A172 (cell line): ENCODE measurements at places on chromosomes 2 and 18. TPM values are rescaled to one million over a fixed set of nuclear protein-coding genes. Genes with fewer than 3 reads are reported as not detected.

DNA sequence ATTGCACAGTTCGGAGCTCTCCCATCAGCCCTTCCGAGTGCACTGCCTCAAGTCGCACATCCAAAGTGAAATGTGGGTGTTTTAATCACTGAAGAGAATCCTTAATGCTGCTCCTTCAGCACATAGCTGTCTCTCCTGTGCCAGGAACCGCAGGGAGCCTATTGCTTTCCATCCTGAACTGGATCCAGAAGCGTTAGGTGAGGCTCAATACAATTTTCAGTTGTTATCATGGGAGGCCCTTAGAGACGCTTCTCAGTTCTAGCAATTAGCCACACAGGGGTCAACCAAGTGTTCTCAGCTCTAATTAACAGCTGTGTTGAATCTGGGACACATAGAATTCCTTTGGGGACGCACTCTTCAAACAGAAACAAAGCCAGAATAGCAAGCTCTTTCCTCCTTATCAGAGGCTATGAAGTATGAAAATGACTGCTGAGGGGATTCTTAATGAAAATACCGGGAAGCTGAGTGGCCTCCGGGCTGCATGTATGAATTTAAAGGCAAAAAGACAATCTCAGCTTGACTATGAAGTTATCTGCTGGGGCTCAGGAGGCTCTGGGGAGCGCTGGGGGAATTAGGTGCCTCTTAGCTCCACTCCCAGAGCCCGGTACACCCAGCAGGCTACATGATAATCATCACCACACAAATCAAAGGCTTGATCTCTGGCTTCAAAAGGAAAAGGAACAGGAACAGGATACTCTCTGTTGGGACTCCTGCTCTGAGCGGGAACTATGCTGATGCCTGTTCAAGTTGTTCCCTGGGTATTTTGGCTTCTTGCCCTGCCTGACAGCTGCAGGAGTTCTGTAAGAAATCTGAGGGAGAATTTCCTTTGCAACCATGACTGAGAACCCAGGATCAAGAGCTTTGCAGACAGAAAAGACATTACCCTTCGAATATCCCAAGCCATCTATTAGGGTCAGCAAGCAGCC lies 55.4 kb upstream of the NCOA1 start:
- DNase-seq, result no peak

DNA sequence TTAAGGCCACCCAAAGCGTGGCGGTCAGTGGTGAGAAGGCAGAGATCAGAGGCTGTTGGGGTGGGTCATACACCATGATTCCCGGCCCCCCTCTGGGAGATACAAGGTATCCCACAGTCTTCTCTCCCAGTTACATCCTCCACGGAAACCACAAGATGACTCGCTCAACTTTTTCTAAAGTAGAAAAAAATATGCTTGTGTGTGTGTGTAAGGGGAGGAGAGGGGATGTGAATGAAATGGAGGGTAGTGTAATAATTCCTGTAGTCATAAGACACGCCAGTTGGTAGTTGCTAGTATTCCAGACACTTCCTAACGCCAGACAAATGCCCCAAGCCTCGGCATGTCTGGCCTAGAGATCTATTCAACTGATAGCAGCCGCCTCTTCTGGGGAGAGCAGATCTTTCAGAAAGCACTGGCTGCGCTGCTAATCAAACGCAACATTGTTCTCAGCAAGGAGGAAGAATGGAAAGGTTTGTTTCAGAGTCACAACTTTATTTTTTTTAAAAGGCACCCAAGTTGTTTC lies 143.5 kb downstream of the TGIF1 start:
- peak; percentile 88 for DNase-seq

- DNase-seq, result no peak
These were observed 68.8 kb upstream of the TACR1 start for GRCh38 chr2:75268112-75268511.

The DCDC2C gene
- total RNA-seq, result not detected in 2 replicates

The EFR3B gene
- total RNA-seq, result 2.2 TPM in 2 replicates

The RGPD4 gene
- not detected in 2 replicates for total RNA-seq
